ENCODE measurements at places on chromosomes 2 and 18.

DNA sequence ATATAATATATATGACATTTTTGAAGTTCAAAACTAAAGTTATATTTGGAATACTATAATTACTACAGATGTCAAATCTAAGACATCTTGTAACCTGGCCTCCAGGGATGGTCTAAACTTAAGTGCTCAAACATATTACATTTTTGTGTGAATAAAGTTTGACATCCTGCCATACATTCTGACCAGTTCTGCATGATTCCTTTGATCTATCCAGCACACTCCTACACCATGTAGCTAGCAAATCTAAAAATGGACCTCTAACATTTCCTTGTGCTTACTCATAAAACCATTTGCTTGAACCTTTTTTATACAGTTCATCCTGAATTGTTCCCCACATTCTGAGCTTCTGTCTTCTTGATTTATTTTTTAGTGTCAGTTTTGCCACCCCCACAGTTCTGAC, 294.3 kb upstream of the ZNF804A start:
- no peak for DNase-seq

DNA sequence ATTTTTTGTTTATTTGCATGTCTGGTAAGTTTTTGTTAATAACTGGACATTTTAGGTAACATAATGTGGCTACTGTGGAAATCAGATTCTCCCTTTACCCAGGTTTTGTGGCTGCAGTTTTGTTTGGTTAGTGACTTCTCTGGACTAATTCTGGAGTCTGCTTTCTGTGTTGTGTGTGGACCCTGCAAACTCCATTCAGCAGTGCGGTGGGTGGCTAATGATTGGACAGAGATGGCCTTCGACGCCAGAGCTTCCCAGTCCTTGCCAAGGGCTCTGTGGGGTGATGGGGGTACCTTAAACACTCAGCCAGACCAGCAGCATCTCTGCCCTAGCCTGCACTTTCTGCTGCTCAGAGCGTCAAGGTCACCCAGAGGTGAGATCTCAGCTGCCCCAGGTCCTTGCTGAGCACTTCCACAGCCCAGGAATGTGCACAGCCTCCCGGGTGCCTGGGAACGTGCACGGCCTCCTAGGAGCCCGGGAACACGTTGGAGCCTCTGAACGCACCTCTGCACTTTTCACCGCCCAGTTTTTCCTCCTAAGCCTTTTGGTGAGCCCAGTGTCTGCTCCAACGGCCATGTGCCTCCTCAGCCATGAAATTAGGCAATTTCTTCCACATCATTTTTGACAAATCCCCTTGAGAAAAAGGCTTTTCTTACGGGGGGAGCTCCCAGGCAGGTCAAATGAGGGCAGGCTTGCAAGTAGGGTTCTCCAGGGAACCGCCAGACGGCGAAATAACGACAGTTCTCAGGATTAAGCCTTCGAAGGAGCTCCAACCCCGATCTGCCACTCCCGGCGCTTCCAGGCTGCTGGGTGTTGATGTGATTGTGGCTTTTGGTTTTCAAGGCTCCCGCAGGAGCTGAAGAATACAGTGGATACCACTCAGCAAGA, 35.2 kb upstream of the KLF11 start:
- no peak for DNase-seq

GRCh38 chr2:217880891-217881290, 121.9 kb downstream of the TNS1 start:
- DNase-seq = no peak

GRCh38 chr18:5982332-5982731, 87.0 kb upstream of the TMEM200C start:
- DNase-seq = no peak

DNA sequence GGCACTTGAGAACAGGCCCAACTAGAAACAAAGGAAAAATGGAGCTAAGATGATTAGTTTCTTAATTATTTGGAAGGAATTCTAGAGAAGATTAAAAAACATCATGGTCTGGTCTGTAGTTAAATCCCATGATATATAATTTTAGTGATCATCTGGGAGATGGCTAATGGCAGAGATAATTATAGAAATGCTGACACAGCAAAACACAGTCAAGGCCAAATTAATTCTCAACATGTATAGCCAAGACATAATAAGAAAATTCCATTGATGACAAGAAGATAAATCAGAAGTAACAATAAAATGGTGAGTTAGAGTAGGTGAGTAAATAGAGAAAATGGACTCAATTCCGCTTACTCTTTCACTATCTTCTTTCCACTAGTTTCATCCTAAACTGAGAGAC, 59.2 kb upstream of the ITGA4 start:
- no peak for DNase-seq

DNA sequence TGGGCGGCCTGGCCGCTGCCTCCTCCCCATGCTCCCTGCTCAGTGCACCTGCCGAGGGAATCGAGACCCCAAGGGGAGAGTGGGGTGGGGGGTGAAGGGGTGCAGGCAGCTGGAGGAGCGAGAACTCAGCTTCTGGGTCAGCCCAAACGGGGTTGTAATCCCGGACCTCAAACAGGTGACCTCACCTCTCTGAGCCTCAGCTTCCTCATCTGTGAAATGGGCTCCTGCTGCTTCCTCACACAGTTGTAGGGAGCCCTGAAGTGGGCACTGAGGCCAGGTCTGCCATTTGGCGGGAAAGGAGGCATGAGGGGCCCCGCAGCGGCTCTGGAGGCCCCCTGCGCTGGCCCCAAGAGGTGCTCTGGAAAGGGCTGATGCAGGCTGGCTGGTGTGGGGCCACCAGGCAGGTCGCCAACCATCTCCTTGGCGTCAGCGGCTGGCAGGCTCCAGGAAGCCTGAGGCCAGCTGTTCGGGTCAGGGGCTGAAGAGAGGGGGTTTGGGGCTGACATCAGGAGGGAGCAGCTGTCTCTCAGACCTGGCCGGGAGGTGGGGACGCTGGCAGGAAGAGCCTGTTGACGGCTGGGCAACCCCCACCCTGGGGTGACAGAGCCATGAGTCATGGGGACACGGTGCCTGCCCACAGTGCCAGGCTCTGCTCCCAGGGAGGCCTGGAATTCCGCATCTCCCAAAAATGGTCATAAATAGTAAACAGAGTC, 4.9 kb downstream of the KLHL30 start:
- DNase-seq = no peak

DNA sequence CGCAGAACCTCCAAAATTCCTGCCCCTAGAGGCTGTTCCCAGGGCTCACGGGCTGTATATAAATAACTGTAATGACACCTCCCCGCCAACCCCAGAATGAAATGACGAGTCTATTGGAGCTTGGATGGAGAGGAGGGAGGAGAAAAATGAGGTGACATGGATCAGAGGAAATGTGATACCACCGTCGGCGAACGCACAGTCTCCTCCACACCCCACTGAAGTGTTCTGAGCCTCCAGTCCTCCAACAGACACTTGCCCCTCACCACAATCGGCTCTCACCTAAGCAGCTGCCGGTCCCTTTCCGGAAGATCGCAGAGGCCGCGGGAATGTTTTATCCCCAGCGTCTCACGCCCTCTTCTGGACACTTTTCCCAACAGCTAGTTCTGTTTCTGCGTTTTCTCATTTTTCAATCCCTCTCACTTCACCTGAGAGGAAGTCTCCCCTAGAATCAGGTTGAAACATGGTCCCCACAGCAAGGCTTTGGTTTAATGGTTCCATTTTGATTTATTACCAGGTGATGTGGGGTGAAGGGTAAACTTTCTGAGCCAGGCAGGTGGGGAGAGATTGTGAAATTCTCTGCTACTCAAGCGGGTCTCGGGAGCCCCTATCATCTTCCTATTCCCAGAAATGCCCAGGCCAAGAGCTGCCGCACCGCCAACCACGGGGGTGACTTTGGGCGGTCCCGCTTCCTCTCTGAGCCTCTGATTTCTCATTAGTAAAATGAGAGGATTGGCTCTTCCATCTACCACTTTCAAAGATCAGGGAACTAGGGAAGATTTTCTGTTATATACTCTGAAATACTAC, 9.1 kb upstream of the MYO5B start:
- DNase-seq = peak; percentile 72

DNA sequence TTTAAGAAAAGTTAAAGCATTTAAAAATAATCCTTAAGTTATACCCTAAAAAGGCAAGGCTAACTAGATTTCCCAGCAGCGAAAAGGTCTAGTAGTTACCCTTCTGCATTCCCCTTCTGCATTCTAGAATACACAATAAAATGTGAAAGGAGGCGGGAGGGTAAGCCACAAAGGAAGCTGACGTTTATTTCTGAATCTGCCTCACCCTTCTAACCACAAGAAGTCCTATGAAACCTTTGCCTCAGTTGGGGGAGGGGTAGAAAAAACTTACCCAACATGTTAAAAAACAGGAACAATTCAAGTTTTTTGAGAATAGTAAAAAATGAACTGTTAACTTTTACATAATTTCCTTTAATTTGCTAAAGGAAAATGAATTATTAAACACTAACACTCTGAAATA, 11.3 kb downstream of the STK17B start:
- DNase-seq = no peak

- no peak for DNase-seq
Observed at GRCh38 chr2:196538646-196539045, 100.9 kb upstream of the CCDC150 start.

DNA sequence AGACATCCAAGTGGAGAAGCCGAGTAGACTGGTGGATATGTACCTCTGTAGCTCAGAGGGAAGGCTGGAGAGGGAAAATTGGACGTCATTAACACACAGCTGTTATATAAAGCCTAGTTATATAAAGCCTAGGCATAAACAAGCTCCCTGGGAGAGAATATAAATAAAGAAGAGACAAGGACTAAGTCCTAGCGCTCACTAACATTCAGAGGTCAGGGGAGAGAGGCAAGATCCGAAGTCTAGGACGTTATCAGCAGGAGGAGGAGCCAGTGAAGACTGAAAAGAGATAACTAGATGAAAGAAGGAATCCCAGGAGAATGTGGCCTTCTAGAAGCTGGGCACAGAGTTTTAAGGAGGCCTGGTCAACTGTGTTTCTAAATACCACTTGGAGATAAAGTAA, 55.3 kb downstream of the NOL10 start:
- DNase-seq = no peak

- no peak for DNase-seq
Observed at GRCh38 chr2:106115250-106115649, 78.9 kb downstream of the UXS1 start.

GRCh38 chr18:79599441-79599931, 80.1 kb upstream of the CTDP1 start:
- DNase-seq = no peak

DNA sequence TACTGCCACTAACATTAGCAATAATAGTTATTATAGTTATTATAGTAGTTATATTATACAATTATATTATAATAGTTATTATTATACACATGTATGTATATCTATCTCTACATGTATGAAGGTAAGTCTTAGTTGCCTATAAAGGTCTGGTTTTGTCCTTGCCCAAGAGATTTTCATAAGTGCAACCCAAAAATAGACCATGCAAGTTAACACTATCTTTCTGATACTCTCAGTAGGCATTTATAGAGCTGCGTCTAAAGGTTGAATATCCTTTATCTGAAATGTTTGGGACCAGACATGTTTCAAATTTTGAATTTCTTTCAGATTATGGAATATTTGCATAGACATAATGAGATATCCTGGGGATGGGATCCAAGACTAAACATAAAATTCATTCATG, 175.4 kb downstream of the MEMO1 start:
- no peak for DNase-seq

GRCh38 chr2:85446296-85447221, 28.0 kb downstream of the SH2D6 start:
- DNase-seq = no peak

DNA sequence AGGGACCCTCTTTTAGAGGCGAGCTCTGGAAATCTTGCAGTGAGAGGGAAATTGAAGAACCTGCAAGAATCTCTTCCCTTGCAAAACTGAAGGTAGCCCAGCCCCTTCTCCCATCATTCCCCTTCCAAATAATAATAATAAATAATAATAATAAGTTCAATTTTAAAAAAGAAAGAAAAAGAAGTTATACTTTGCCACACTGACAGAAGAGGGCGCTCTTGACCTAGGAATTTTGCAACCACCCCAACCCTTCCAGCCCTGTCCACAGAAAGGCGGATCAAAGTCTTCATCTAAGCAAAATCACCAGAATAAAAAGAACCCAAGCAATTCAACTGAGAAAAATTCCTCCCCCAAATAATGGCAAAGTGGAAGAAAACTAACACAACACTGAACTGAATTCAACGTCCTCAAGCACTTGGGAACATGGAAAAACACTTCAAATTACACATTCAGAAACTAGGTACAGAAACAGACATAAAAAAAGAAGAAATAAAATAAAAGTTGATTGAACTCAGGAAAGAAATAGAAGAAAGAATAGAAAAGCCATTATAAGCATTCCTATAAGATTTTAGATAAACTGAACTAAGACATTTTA, 98.9 kb upstream of the GLS start:
- DNase-seq = peak; percentile 26

- DNase-seq = no peak
Observed at GRCh38 chr18:61702007-61702406, 190.8 kb downstream of the RNF152 start.

DNA sequence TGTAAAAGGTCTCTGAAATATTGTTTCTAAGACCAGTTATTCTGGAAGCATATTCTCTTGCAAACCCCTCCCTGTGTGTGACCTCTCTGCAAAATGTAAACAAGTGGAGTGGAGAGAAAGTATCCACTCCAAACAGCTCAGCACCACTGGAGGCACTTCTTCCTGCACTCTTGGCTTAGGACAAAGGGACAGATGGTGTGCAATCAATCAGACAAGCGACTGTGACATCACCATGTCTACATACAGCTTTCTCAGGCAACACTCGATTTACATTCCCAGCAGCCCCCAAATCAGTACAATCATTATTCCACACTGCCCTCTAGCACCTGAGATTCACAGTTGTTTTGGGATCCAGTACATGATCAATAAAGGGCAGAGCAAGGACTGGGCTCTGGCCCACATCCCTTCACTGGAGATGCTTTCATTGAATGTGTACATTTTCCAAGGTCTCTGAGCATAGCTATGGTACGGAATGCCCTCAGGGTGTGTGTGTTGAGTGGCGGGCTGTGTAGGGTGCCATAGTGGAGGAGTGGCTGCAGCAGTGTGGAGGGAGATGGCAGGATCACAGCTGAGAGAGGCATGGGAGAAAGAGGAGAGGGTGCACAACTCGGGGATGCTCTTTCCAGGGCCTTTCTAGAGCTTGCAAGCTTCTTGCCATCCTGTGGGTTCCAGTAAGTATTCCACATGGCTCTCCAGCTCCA, 311.8 kb upstream of the ST6GAL2 start:
- no peak for DNase-seq

DNA sequence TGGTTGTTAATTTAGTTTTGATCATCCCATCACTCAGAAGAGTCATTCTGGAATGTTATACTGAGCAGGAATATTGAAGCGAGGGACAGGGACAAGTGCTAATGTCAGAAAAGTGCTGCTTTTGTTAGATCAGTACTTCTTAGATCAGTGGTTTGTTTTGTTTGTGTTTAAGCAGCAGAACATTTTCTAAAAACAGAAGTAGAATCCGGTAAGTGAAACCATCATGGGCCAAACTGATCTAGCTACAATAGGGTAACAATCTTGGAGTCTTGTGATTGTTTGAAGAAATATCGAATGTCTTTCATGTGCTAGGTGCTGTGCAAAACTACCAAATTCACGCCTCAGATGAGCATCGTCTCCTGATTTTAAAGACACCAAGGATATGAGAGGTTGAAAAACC, 45.1 kb upstream of the SEC11C start:
- DNase-seq = no peak

GRCh38 chr2:225379856-225380255, 19.7 kb upstream of the NYAP2 start:
- DNase-seq = no peak

Data from NCI-H146 (cell line).